C1 segment of cervical spinal cord (tissue), 14 donors: ENCODE measurements at places on chromosomes 12 and 14.

- DNase-seq, result no peak
Measured at GRCh38 chr14:65277027-65277426, 135.5 kb upstream of the FUT8 start.

GRCh38 chr12:65274602-65275272, 3.7 kb upstream of the MSRB3 start:
- DNase-seq, result no peak

GRCh38 chr14:90669731-90670130, 146.5 kb downstream of the TTC7B start:
- no peak for DNase-seq

DNA sequence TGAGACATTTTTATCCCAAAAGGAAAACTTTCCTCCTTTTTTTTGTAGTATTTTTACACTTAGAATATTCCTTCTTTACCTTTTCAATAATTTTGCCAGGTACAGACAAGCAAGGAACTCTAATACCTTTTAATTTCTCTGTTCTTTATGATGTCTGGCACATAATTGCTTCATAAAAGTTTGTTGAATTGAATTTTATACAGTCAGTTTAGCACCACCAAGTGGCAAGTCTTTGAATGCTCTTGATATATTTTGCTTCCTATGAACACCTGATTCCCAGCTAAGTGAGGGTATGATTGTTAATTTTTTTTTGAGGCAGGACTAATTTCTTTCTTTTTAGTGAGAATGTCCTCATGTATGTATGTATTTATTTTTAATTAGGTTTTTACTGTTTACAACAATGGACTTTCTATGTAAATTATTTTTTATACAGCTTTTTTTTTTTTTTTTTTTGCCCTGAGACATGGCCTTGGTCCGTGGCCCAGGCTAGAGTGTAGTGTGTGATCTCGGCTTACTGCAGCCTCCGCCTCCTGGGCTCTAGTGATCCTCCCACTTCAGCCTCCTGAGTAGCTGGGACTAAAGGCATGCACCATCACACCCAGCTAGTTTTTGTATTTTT, 6.9 kb downstream of the TBC1D15 start:
- no peak for DNase-seq
